ENCODE measurements at places on chromosomes 2 and 18. TPM values are rescaled to one million over a fixed set of nuclear protein-coding genes. Genes with fewer than 3 reads are reported as not detected.

The NTSR2 gene
- total RNA-seq = not detected

The SERPINB3 gene
- 0.26 TPM for total RNA-seq

The EIF5B gene
- total RNA-seq = 56.9 TPM

The RPRM gene
- not detected for total RNA-seq

The ADD2 gene
- total RNA-seq = 22.0 TPM

The C2orf42 gene
- total RNA-seq = 7.7 TPM

The NEU2 gene
- not detected for total RNA-seq

The CROCC2 gene
- not detected for total RNA-seq

The TNFRSF11A gene
- total RNA-seq = 6.5 TPM

The KRTCAP3 gene
- total RNA-seq = 0.71 TPM

The IL1F10 gene
- not detected for total RNA-seq

The SPP2 gene
- not detected for total RNA-seq

The C2orf68 gene
- 21.3 TPM for total RNA-seq

Measured in A549 treated with CpdA at 1 μM for 4 hours (cell line).